Activated CD4-positive, alpha-beta T cell treated with anti-CD3 and anti-CD28 coated beads, Interleukin-2, amount 50 U/mL, for 16 hours (primary cell): ENCODE measurements at places on chromosomes 11 and 22.
A peak's percentile ranks its signal among the peaks of the same experiment; 100 is the strongest.

- DNase-seq = no peak
Measured at GRCh38 chr11:88521399-88521798, 183.9 kb upstream of the CTSC start.

DNA sequence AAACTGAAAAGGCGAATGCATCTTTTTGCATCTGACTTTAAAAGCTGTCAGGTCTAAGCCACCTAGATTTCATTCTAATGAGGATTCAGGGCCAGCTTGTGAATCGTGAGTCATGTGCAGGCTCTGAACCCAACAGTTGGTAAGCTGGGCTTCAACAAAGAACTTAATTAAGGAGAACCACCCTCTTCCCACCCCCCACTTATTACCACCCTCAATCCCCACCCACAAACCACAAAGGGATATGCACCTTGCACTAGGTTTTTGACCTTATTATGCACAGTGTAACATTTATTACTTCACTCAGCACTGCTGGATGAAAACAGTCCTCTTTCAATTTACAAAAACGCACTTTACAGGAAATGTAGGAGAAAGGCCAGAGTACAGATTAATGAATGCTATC lies 94.1 kb upstream of the LIN7C start:
- no peak for DNase-seq

DNA sequence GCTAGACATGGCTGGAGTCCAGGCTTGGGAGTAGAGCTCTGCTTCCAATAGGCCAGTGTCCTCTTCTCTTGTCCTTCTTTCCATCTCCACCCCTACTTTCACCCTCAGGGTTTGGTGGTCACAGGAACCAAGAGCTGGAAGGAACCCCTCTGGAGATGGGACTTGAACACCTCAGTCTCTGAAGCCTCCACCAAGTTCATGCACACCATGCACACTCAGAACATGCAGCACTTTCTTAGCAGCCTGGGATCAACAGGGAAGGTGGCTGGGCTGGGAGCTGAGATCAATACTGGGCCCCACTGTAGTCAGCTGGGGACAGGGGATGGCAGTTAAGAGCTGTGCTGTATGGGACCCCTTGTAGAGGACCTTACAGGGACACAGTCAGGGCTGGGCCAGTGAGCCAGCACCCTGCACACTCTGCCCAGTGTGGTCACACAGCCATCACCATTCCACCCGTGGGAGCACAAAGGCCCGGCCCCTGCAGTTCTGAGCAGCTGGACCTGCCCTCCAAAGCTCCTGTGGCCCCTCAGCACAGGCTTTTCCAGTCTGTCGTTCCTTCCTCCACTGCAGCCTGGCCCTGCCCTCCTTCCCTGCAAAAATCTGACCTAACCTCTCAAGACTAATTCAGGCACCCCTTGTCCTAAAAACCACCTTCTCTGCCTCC lies 47.7 kb downstream of the GAB4 start:
- DNase-seq = no peak

DNA sequence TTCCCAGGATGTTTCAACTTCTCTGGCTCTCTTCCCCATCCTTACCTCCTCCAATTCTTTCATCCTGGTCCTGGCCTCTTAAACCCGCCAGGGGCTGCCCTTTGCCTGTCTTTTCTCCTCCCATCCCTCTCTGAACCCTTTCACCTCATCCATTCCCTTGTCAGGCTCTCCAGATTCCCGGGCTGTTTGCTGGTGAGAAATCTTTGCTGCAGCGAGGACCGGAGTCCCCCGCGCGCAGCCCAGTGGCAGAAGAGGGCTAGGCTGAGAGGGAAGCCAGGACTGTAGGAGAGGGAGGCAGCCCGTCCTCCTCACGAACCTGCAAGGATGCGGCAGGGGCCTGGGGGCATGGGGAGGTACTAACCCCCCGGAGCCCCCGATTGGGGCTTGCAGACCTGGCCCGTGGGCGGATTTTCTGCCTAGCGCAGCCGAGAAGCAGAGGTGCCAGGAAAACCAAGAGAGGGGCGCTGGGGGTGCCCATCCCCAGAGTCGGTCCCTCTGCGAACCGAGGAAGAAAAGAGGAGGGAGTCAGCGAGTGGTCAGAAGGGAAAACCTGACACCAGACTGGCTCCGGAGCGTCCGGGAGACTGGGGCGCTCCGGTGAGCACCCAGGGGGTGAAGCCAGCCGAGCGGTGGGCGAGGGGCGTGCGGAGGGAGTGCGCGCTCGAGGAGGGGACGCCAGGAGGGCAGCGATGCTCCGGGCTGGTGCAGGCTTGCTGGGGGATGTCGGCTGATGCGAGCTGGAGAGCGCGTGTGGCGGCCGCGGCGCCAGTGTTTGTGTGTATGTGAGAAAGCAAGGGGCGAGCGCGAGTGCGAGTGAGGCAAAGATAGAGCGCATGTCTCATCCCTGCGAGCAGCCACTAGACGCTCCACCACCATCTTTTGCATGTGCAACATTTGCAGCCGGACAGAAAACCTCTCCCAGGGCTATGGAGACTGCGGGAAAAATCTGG lies at the start of gene GRIA4:
Gene GRIA4 (plus strand): TSS at position 242 of the 950 bp plus-strand sequence. CDS start 925 bp downstream, outside the sequence.
- DNase-seq = peak; percentile 12

- DNase-seq = no peak
Measured at GRCh38 chr11:5046754-5047330, 516 bp downstream of the OR52J3 start.

GRCh38 chr11:119742263-119742861 lies 13.4 kb upstream of the NECTIN1 start:
- no peak for DNase-seq

GRCh38 chr11:94814272-94814976 lies 46.3 kb downstream of the AMOTL1 start:
- DNase-seq = no peak

DNA sequence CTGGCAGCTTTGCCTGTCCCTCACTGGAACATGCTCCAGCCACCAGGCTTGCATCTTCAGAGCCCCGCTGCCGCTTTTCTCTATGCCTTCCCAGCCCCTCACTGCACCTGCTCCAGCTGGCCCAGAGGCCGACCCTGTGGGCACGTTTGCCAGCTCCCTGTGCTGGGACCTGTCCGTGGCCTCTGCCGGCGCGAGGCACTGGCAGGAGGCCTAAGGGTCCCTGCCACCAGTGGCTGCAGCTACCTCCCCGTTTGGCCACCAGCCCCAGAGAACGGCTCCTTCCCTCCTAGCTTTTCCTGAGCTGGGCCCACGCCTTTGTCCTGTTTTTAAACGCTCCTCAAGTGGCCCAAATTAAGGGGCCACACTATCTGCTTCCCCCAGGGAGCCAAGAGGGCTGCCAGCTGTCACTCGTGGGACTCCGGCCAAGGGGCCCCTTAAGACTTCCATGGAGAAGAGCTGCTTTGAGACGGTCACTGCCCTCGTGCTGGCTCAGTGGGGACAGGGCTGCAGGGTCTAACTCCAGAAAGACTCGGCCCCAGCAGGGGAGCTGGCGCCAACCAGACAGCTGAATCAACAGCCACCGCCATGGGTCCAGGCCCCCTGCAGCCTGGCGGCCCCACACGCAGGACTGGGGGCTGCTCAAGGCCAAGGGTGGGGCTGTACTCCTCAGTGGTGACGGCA lies 24.6 kb upstream of the WNT7B start:
- DNase-seq = no peak

DNA sequence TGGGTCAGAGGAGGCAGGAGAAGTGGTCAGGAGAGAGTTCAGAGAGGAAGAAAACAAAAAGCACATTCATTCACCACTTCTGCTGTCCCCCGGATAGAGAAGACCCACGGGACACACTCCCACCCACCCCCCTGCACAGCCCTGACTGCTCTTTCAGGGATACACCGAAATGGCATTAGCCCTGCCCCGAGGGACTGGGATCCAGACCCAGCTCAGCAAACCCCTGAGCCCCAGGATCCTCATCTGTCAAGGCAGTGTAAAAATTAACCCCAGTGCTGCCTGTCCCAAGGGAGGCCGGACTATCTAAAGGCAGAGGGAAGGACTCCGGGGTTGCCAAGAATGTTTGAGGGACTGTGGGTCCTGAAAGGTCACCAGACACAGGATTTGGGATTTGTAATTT lies 31.2 kb downstream of the TPBGL start:
- DNase-seq = no peak

DNA sequence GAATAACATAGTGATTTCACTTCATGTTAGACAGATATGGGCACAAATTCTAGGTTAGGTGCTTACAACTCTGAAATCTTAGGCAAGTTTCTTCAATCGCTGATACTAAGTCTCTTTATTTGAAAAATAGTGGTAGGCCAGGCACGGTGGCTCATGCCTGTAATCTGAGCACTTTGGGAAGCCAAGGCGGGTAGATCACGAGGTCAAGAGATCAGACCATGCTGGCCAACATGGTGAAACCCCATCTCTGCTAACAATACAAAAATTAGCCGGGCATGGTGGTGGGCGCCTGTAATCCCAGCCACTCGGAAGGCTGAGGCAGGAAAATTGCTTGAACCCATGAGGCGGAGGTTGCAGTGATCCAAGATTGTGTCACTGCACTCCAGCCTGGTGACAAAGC lies 729.4 kb downstream of the METTL15 start:
- DNase-seq = no peak

GRCh38 chr11:100556781-100557180 lies 130.3 kb upstream of the ARHGAP42 start:
- no peak for DNase-seq

DNA sequence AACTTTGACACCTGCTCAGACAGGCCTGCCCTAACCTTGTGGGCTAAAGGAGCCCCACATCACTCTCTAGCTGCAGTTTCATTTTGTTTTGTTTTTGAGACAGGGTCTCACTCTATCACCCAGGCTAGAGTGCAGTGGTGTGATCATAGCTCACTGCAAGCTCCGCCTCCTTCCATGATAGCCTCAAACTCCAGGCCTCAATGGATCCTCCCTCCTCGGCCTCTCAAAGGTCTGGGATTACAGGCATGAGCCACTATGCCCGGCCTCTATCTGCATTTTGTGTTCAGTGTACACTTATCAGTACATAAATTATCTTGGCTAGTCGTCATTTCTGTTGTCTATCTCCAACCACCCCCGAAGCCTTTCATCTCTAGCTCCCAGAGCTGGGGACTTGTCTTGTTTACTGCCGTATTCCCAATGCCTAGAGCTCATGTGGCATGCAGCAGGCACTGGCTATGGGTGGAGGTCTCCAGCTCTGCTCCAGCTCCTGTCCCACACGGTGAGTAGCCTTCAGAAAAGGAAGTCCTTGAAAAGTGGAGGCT lies 22.1 kb upstream of the PEX26 start:
- DNase-seq = no peak

GRCh38 chr11:41519696-41520095 lies 60.2 kb upstream of the LRRC4C start:
- no peak for DNase-seq

GRCh38 chr11:27720277-27720830 lies 20.1 kb upstream of the BDNF start:
- DNase-seq = no peak

DNA sequence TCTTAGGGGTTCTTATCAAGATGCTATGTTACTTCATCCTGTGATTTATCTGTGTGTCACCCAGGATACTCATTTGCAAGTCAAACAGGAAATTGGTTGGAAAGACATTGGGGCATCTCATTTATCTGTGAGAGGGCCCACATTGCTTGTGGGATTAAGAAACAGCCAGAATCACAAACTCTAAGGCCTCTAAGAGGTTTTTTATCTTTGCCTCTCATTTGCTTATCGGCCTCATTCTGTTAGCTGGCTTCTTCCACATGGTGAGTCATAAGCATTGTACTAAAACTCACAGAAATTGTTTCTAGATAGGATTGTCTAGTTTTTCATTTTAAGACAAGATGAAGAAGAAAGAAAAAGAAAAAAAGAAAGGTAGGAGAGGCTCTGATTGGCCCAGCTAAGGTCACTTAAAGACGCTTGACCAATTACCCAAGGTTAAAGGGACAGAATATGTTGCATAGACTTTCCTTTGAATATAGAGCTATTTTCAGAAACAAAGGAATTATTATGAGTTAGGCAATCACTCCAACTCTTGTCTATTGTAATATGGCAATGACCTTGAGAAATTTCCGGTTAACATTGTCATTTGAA lies 121.9 kb downstream of the ARHGAP42 start:
- DNase-seq = no peak

DNA sequence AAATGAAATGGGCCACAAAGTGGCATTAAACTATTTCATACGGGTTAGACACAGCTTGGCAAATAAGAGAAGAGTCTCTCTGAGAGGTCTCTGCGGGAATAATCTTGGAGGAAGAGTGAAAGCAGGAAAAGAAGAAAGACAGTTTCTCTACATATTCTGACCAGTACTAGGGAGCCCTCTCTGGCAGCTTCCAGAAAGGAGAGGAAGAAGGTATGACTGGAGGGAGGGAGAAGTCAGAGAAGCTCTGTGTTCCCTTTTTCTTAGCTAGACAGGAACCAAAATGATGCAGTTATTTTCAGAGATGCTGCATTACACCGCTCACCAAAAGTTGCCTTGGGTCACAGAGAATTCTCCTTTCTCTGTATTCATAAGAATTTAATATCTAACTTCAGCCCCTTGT lies 382.1 kb downstream of the KCNA4 start:
- DNase-seq = no peak

- no peak for DNase-seq
Measured at GRCh38 chr11:72831521-72832300, 17.5 kb downstream of the ATG16L2 start.

- DNase-seq = no peak
Measured at GRCh38 chr11:74116719-74117118, 54.1 kb downstream of the C2CD3 start.

- no peak for DNase-seq
Measured at GRCh38 chr22:50011447-50012210, 936 bp downstream of the IL17REL start.

- no peak for DNase-seq
Measured at GRCh38 chr22:24510637-24511625, 15.8 kb downstream of the UPB1 start.

GRCh38 chr22:34946339-34946985 lies 119.5 kb upstream of the ISX start:
- DNase-seq = no peak
